ENCODE measurements at places on chromosomes 2 and 18.

DNA sequence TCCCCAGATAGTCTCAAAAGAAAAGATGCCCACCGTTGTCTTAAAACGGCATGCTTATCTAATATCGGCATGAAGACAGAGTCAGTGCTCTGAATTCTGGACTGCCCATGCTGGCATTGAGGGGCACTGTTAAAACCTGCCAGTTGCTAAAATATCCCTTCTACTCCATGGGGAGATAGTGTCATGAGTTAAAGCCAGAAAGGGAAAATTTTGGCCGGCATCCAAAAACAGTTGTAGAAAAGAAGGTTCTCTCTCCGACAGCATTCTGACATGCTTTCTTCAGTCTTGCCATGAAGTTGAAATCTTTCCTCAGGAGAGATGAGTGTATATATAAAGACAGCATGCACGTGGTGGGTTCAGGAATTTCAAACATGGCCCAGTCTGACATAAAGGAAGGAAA lies 401.3 kb upstream of the PIK3C3 start:
- DNase-seq, result no peak

GRCh38 chr2:8520791-8521344 lies 161.0 kb upstream of the ID2 start:
- DNase-seq, result no peak

- no peak for DNase-seq
Observed at GRCh38 chr18:74831571-74832250, 234.0 kb downstream of the ZNF407 start.

DNA sequence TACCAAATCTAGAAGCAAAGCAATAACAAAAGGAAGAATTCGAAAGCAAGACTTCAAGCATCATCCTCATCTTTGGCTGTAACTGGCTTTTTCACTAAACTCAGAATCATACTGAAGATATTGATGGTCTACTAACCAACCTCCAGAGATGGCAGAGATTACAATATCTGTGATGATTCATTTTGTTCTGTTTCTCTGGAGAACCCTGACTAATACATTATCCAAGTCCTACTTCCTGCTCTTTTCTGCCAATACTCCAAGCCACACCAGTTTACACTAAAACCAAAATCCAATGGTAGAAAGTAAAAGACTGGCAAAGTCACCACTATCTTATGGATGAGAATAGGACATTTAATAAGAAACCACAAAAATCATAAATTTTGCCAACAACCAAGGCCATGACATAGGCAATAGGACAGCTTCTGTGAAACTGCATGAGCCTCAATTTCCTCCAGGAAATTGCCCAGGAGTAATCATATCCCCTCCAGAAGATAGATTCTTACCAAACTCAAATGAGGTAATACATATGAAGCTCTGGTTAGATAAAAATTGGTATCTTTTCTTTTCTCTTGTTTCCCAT lies 159.8 kb downstream of the METTL4 start:
- DNase-seq, result no peak

- no peak for DNase-seq
Observed at GRCh38 chr18:63808125-63808524, 32.9 kb downstream of the SERPINB7 start.

GRCh38 chr2:43946685-43947084 lies 49.1 kb downstream of the LRPPRC start:
- DNase-seq, result no peak

GRCh38 chr2:7860693-7861092 lies 821.2 kb upstream of the ID2 start:
- no peak for DNase-seq

DNA sequence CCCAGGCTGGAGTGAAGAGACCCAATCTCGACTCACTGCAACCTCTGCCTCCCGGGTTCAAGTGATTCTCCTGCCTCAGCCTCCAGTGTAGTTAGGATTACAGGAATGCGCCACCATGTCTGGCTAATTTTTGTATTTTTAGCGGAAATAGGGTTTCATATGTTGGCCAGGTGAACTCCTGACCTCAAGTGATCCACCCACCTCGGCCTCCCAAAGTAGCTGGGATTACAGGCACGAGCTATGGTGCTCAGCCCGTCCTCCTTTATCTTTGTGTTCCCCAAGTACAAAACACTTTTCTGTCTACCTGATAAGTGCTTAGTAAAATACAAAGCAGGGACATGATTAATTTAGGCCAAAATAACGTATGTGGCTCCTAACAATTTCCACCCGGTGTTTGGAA lies 91.2 kb upstream of the STK17B start:
- DNase-seq, result no peak

GRCh38 chr2:11260979-11261378 lies 83.5 kb downstream of the ROCK2 start:
- no peak for DNase-seq

DNA sequence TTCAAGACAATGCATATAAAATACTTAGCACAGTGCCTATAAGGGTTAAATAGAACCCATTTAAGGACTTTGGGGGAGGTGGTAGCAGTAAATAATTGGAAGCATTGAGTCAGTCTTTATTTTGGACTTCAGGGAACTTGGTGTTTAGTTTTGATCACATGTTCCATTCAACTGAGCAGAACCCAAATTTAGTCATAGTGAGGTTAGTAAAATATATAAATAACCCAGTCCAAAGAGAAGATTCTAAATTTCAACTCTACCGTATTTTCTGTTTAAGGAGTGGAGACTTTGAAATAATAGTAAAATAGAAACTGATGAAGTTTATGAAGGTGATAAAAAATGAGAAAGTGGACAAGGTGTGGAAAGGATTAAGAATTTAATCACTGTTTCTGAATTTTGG lies 19.7 kb downstream of the TWSG1 start:
- DNase-seq, result peak; percentile 34

DNA sequence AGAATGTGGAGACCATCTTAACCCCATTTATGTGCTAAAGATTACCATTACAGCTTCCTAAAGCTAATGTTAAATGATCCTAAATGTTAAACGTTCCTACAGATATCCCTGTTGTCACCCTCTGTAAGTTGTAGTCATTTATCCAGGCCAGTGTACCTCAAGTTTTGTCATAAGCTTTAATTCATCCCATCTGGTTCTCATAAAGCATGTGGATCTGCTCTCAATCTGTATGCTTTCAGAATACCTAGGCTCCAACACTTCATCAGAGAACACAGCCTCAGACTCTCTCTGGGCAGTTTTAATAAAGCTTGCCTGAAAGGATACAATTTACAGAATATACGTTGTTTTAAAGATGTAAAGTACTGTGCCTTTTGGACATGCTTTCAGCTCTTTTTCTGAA lies 4.2 kb upstream of the CCDC178 start:
- DNase-seq, result no peak

Data from GM10248 (cell line).